ENCODE measurements at places on chromosomes 3 and 15.

DNA sequence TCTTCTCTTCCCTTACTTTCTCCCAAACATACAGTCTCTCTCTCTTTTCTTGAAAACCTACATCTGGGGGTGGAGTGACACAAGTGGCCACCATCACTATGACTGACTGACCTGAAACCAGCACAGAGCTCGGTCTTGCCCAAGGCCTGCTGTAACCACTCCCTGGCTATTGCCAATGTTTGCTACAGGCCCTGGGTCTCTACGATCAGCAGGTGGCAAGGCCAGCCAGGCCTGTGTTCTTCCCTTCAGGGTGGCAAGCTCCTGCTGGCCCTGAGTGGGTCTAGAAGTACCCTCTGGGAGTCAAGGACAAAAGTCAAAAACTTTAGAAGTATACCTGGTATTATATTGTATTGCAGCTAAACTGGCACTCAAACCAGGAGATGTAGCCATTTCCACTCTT, 140.9 kb upstream of the TGFBR2 start:
- no peak for DNase-seq

GRCh38 chr3:1087066-1087560, 5.7 kb upstream of the CNTN6 start:
- DNase-seq, result no peak

- no peak for DNase-seq
Measured at GRCh38 chr15:63238796-63239195, 38.6 kb upstream of the APH1B start.

- no peak for DNase-seq
Measured at GRCh38 chr3:25962255-25962654, 172.4 kb downstream of the OXSM start.

- DNase-seq, result no peak
Measured at GRCh38 chr3:171168086-171168485, 141.6 kb upstream of the SLC2A2 start.

DNA sequence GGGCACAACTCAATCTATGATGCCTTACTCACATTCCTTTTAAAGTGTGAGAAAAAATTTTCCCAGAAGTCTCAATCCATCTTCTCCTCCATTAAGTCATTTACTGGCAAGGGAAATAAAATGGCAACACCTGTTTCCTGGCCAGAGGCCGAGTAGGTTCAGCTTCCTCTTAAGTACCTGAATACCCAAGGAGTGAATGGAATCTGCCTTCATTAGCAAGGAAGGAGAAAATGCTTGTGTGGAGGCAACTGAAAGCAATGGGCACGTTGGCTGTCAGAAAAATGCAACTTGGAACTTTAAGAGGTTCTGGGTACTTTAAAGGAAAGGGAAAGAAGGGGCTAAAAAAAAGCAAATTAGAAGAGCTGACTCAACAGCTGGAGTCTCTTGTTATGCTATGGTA, 423.6 kb upstream of the ARL6 start:
- no peak for DNase-seq

GRCh38 chr15:39058351-39059131, 493.9 kb upstream of the RASGRP1 start:
- no peak for DNase-seq

- no peak for DNase-seq
Measured at GRCh38 chr15:41975669-41976068, 3.3 kb upstream of the EHD4 start.

- DNase-seq, result no peak
Measured at GRCh38 chr3:11238060-11238459, 34.1 kb upstream of the ATG7 start.

GRCh38 chr3:45082142-45082538, 56.0 kb downstream of the CLEC3B start:
- peak; percentile 37 for DNase-seq

DNA sequence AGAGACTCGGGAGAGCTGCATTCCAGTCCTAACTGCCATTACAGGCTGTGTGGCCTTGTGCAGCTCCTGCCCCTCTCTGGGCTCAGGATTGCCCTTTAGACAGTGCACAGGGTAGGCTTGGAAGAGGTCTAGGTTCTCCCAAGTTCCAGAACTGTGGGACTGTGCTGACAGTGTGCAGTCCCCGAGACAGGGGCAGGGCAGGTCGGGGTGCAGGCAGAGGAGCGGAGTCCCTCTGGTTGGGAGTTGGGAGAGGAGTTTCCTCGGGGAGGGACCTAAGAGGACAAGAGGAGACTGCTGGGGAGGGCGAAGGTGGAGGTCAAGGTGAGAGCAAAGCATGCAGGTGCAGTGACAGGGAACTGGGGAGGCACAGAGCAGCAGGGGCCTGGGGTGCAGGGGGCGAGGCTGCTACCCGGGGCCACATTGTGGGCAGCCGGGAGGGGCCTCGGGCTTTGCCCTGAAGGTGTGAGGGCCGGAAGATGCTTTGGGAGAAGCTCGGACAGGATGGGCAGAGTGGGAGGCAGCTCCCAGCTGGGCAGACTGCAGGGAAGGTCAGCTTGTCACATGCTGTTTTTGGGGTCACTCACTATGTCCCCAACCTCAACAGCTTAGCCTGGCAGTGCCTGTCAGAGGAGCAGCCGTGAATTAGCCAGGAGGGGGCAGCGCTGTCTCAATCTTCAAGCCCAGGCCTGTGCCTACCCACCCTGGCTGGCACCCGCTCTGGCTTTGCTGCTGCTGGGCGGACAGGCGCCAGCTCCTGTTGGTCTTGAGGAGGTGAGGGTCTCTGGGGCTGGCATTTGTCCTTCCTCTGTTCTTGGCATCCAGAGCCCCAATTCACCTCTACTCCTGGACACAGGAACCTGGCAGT, 15.4 kb upstream of the CSPG4 start:
- DNase-seq, result peak; percentile 26

DNA sequence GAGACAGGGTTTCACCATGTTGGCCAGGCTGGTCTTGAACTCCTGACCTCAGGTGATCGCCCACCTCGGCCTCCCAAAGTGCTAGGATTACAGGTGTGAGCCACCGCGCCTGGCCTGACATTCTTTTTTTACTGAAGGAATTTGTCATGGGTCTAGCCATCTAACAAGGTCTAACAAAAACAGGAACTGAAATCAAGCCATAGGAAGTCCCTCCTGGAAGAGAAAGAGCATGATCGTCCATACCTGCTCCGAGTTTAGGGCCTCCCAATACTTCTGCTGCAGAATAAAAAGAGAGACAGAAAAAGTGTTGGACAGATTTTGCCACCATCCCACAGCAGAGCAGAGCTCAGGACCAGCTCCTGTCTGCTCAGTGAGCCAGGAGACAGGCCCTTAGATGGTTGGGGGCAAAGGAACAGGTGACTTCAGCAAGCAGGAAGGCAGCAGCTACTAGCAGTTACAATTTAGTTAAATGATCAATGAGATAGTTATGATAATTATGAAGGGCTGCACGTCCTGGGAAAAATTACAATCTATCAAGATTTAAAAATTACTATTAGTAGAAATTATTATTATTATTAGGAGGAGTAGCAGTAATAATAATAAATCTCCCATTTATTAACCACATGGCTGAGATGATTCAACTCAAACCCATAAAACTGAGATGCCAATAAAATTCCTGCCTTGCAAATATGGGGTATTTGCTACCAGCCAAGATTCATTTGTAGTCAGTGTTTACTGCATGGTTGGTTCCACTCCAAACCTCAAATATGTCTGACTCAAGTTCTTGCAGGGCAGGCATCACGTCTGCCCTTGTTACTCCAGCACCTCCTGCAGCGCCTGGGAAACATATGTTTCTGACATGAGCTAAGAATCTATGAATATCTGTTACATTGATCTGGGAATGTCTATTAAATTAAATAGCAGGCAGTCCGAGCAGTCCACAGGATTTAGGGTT, 40.1 kb downstream of the TMEM44 start:
- peak; percentile 10 for DNase-seq

GRCh38 chr3:139353920-139354556, 10.2 kb downstream of the MRPS22 start:
- DNase-seq, result no peak

GRCh38 chr3:157938154-157938779, 168.0 kb downstream of the SHOX2 start:
- DNase-seq, result no peak

DNA sequence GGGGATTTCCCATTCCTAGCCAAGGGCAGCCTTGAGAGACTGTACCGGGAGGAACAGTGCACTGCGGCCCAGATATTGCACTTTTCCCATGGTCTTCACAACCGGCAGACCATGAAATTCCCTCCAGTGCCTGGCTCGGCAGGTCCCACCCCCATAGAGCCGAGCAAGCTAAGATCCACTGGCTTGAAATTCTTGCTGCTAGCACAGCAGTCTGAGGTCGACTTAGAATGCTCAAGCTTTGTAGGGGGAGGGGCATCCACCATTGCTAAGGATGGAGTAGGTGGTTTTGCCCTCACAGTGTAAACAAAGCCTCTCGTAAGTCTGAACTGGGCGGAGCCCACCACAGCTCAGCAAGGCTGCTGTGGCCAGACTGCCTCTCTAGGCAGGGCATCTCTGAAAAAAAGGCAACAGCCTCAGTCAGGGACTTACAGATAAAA, 156.3 kb downstream of the FRMD5 start:
- no peak for DNase-seq

DNA sequence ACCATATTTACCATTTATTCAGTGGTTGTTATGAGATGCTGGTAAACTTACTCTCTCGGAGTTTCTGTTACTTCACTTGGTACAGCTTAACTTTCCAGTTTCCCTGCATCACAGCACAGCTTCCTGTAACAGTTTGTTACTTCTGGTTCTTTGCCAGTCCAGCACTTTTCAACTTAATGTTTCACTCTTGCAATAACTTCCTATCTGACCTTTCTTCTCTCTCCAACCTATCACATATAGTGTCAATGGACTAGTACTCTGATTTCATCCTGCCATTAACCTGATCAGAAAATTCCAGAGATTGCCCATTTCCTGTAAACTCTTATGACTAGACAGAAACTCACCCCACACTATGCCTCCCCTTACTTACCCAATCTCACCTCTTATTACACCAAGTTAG, 3.9 kb upstream of the ATP11B start:
- no peak for DNase-seq

DNA sequence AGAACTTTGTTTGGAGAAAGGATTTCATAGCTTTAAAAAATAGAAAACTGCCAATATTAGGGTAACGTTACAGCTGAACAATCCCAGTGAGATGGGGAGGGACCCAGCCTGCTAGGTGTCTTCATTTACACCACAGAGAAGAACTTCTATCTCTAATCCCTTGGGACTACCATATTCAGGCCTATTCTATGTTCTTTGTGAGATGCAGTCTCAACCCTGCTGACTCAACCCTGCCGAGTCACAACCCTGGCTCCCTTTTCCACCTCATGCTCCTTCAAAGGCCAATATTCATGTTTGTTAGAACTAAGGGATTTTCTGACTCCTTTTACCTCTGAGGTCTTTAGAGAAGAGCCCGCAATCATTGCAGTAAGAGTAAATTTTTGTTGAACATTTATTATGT, 350.5 kb downstream of the EPHB1 start:
- DNase-seq, result no peak

- DNase-seq, result no peak
Measured at GRCh38 chr15:82750831-82751180, 41.1 kb upstream of the AP3B2 start.

- no peak for DNase-seq
Measured at GRCh38 chr3:197522881-197523441, 32.8 kb downstream of the BDH1 start.

- DNase-seq, result no peak
Measured at GRCh38 chr3:151863611-151864010, 9.8 kb upstream of the SUCNR1 start.

DNA sequence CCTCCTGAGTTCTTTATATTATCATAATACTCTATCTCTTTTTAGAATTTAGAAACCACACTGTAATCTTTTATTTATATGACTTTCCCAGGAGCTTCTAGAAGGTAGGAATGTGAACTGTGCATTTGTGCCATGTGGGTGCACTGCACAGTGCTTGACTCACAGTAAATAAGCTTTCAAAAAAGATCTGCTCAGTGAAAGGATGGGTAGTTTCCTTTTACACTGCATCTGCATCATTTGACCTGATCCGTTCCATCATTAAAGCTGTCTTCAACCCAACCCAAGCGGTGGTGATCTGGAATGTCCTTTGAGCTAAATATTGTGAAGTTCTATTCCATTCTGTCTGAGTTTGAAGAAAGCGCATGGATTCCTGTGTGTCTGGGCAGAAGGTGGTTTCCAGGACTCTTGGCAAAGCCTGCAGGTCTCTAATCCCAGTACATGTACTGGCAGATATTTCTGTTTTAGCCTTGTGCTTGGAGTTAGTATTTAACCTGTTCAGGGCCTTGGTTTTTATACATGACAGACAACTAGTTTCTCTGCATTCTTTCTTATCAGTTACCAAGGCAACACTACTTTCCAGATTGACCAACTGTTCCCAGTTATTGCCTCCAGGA, 96.7 kb downstream of the DHX30 start:
- DNase-seq, result no peak

GRCh38 chr3:68666429-68667136, 265.8 kb downstream of the TAFA4 start:
- no peak for DNase-seq

DNA sequence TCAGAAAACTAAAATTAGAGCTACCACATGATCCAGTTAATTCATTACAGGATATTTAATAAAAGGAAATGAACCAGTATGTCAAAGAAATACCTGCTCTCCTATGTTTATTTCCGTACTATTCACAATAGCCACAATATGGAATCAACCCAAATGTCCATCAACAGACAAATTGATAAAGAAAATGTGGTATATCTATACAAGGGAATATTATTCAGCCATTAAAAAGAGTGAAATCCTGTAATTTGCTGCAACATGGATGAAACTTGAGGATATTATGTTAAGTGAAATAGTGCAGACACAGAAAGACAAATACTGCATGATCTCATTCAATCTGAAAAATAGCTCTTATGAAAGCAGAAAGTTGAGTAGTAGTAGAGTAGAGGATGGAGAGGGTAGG, 33.7 kb upstream of the ALCAM start:
- no peak for DNase-seq

DNA sequence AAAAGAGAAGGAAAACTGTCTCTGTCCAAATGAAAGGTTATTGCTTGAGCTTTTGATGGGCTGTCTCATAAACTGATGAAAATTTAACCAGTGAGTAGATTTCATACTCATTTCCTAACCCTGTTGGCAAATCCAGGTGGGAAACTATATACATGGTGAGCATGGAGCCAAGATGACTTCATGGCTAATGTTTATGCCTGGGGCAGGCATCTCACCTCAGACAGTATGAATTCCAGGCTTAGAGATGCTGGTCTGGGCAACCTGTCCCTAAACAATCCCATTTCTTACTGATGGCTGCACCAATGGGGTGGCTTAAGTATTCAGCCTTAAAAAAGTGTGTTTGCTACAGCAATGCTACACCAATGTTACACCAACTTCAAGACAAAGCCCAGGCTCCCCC, 58.1 kb downstream of the SLTM start:
- no peak for DNase-seq

- peak; percentile 81 for DNase-seq
Measured at GRCh38 chr15:70062321-70062956, 35.3 kb downstream of the TLE3 start.

Measured in NCI-H1694 (cell line).